ENCODE measurements at places on chromosomes 5 and 9.

DNA sequence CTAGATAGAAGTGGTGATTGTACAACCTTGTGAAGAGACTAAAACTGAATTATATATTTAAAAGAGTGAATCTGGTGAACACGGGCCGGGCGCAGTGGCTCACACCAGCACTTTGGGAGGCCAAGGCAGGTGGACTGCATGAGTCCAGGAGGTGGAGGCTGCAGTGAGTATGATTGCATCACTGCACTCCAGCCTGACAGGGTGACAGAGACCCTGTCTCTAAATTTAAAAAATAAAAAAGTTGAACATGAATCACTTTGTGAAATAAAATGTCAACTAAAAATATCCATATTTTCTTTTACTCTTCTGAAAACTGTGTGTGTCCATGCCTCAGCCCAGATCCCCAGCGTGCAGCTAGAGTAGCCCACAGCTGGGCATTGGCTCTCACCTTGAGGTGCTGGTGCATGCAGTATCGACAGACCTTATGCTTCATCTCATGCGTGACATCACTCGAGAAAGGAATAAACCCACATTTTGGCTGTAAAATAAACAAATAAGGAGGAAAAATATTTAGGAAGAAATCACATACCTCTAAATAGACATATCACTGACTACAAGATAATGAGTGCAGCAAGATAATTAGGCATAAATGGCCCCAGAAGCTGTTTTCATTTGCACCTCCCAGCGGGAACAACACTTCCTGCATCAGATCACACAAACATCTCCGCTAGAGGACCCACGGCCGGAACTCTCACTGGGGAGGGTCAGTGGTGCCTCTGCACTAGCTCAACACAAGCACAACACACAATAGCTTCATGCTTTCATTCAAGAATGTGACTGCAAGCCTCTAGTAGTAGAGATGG is 22.1 kb downstream of the IPPK start:
- DNase-seq = no peak

GRCh38 chr9:133953976-133954709 is 38.0 kb downstream of the VAV2 start:
- DNase-seq = no peak

- DNase-seq = no peak
These were observed 82.0 kb upstream of the HAPLN1 start for GRCh38 chr5:83802686-83803085.

- DNase-seq = no peak
These were observed 17.1 kb upstream of the GRHPR start for GRCh38 chr9:37405350-37405749.

- DNase-seq = no peak
These were observed 256.0 kb downstream of the DOCK8 start for GRCh38 chr9:470552-471194.

DNA sequence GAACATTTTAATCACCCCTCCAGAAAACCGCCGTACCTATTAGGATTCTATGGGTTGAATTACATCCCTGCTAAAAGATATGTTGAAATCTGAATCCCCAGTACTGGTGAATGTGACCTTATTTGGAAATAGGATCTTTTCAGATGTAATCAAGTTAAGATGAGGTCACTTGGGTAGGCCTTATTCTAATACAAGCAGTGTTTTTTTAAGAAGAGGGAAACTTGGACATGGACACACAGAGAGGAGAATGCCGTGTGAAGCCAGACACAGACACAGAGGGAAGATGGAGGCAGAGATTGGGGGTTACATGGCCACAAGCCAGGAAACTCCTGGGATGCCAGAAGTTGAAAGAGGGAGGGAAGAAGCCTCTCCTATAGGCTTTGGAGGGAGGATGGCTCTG is 183.5 kb downstream of the GNA14 start:
- no peak for DNase-seq

DNA sequence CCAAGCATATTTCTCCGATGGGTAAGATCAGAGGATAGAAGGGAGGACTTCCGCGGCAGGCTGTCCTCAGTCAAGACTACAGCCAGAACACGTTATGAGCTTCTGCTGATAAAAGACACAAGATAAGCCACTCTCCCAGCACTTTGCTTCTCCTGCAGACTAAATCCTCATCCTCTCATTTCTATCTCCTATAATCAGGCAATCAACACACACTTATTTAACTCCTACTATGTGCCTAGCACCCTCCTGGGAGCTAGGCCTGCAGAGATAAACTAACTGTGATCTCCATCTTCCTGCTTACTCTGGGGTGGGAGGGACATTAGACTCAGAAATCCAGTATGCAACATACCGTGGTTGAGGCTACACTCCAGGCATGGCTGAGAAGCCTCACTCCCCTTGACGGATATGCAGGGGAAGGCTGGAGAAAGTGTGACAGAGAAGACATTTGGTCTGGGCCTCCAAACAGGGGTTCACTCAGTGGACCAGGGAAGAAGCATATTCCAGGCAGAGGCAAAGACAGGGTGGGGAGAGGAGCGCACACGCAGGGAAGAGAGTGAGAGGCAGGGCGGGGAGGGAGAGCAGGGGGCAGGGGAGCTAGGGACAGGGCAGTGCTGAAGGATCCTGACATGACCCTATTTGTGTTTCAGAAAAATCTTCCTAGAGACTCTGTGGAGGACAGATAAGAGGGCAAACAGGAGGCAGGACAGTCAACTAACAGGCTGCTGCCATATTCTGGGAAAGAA is 274.1 kb downstream of the DENND1A start:
- DNase-seq = no peak

DNA sequence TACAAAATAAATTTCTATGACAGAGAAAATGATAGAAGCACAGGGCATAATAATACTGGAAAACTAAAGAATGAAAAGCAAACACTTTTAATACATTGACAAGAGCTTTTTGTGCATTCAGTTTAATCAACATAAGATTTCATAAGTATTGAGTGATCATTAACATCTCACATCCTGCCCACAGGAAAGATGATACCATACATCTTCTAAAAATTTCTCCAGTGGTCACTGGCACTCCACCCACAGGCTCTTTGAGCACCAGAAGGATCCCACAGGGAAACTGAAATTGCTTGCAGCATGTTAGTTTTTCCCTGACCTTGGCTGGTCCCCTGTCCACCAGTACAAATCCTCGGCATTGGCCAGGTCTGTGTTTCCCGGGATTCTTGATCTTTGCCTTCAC is 186.0 kb downstream of the CEMIP2 start:
- DNase-seq = no peak

DNA sequence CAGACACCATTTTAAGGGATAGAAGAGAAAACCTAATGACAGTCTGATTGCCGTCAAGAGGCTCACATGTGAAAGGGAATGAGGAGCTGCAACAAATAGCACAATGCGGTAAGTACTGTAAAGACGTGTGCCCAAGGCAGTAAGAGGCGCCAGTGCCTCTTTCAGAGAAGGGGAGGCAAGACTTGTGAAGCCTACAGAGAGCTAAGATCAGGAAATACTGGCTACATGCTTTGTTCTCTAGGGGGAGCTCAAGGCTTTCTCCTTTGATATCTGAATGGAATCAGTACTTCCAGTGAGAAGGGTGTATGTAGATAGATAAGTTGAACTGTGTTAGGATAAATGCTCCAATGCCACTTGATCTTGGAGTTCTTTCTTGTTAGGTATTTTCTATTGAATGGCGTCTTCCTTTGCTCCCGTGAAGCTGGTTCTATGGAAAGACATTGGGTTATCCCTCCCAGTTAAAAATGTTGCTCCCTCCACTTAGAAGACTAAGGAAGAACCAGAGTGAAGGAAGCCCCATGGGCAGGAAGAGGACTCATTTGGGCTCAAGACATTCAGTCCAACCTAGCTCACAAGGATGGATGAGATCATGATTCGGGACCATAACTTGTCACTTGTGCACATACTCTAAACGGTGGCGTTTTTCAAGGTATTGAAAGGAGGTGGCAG is 23.5 kb upstream of the ALDOB start:
- no peak for DNase-seq

- no peak for DNase-seq
These were observed 2.4 kb downstream of the NFIL3 start for GRCh38 chr9:91421128-91421765.

DNA sequence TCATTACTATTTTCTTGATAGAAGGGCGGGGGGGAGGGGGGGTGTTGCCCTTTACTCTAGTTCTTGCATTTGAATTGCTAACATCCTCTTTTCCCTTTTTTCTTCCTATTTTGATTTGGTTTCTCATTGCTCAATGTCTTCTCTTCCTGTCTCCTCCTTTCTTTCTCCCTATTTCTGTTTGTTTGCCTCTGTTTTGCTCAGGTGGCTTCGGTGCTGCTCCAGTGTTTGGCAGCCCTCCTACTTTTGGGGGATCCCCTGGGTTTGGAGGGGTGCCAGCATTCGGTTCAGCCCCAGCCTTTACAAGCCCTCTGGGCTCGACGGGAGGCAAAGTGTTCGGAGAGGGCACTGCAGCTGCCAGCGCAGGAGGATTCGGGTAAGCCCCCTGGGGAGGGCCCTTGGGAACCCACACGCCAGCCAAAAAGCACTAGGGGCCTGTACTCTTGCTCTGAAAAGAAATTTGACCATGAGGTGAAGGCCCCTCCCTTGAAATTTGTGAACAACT is 48.3 kb downstream of the FAM78A start:
- DNase-seq = no peak

DNA sequence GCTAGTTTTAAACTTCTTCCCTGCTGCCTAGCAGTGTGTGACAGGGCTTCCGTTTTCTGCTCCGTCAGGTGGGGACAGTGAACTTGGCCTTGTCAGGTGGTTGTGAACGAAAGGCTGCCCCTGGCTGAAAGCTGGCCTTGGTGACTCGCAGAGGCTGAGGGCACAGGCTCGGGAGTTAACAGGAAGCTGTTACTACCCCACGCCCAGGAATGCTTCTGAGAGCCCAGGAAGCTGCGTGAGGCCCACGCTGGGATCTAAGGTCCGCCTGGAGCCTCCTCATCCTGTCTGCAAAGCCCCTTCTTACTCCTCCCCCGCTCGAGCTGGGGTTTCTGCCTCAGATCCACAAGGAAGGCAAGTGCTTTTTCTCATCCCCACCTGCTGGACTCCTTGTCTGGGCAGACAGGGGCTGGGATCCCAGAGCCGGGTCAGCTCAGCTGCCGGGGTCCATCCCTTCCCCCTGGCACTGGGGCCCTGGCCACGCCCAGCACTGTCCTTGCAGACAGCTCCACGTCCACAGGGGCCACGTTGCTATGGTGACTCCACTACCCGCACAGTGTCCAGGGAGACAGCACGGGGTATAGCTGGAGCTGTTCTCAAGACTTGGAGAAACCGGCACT is 124.7 kb upstream of the TBC1D2 start:
- DNase-seq = no peak

DNA sequence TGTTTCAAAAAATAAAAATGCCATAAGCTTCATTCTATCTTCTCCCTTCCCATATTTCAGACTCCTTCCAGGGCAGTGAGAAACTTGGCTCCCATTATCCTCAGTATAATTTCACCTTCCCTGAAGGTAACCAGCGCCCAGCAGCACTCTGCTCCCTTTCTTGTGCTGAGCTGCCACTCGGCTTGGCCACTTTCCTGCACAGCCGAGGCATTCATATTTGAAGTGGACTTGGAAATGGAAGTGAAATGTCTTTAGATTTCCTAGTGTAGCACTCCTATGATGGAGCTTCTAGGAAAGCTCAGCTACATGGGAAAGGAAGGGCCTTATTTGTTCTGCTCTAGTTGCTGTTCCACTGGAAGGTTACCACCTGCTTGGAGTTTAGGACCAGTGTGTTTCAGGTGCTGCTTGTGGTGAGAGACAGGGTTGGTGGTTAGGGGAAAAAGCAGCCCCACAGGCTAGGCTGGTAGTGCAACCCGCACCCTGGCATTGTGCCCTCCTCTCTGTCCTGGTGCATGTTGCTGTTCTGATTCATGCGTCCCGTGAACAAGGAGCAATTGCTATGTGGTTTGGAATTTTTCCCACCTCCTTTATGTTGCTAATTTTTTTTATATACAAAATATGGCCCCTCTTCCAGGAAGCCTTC is 53.8 kb downstream of the RAD23B start:
- DNase-seq = no peak

DNA sequence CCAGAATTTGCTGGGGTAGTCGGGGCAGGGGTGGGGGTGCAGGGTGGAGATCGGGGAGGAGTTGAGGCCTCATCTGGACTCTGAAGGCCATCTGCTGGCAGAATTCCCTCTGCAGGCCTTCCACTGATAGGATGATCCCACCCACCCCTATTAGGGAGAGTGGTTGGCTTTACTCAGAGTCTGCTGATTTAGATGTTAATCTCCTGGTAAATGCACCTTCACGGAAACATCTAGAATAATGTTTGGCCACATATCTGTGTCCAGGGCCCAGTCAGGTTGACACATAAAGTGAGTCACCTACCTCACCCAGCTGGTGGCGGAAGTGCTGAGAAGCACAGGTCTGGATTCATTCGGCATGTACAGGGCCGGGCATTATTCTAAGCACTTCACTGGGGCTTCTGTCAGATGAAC is 50.0 kb downstream of the DAPK1 start:
- DNase-seq = no peak

GRCh38 chr5:16104961-16105360 is 74.6 kb downstream of the MARCHF11 start:
- no peak for DNase-seq

- no peak for DNase-seq
These were observed 852 bp downstream of the ARHGEF37 start for GRCh38 chr5:149581931-149582768.

DNA sequence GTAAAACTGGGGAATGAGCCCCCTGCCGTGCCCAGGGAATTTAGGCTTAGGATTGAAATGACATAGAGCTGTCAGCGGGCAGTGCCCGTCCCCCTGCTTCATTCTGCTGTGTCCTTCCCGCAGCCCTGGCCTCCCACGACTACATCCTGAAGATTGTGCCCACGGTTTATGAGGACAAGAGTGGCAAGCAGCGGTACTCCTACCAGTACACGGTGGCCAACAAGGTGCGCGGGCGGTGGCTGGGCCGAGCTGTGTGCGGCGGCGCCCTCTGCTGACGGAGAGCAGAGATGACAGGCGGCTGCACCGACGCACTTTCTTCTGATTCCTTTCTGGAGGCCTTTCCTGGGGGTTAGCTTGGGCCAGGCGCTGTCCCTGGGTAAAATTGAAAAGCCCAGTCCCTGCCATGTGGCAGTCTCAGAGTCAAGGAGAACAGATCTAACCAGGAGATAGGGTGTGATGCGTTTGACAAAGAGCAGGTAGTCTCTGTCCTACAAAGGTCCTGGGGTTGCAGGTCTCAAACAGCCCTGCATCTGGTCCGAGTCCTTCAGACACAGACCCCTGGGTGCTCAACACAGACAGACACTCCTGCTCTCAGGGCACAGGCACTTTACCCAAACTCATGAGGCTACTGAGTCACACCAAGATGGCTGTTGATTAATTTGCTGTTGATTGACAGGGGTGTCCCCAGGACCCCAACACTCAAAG is 26.8 kb upstream of the RPL26L1 start:
- no peak for DNase-seq

- DNase-seq = no peak
These were observed 38.9 kb upstream of the FOXB2 start for GRCh38 chr9:76980566-76980965.
